ENCODE measurements at places on chromosomes 2 and 18. TPM values are rescaled to one million over a fixed set of nuclear protein-coding genes. Genes with fewer than 3 reads are reported as not detected.
A peak's percentile ranks its signal among the peaks of the same experiment; 100 is the strongest.

GRCh38 chr18:45780568-45780967 lies 44.9 kb upstream of the SIGLEC15 start:
- H3K27me3 ChIP-seq: no peaks in the 10 kb centered on the region
- H3K4me1 ChIP-seq: no peaks in the 10 kb centered on the region
- no peak overlapping the region for H3K4me3 ChIP-seq

GRCh38 chr2:239324456-239324855 lies 76.4 kb downstream of the HDAC4 start:
- H3K27me3 ChIP-seq: no peaks in the 10 kb centered on the region
- no peaks in the 10 kb centered on the region for H3K36me3 ChIP-seq
- no peak overlapping the region for H3K4me3 ChIP-seq
- DNase-seq: no peak
- peaks cover 20% of the 10 kb centered on the region for H3K4me1 ChIP-seq

- peaks cover 4% of the 10 kb centered on the region for H3K4me1 ChIP-seq
- H3K4me3 ChIP-seq: no peak overlapping the region
- H3K27ac ChIP-seq: no peak overlapping the region
- no peaks in the 10 kb centered on the region for H3K36me3 ChIP-seq
- peak; percentile 83 for DNase-seq
Measured at GRCh38 chr2:8438996-8439395, 242.9 kb upstream of the ID2 start.

GRCh38 chr2:95046371-95047112 lies 21.0 kb downstream of the MAL start:
- H3K4me3 ChIP-seq: no peak overlapping the region
- no peak overlapping the region for H3K27ac ChIP-seq
- no peaks in the 10 kb centered on the region for H3K4me1 ChIP-seq
- no peaks in the 10 kb centered on the region for H3K36me3 ChIP-seq

ERFE gene
- not detected for total RNA-seq

DNA sequence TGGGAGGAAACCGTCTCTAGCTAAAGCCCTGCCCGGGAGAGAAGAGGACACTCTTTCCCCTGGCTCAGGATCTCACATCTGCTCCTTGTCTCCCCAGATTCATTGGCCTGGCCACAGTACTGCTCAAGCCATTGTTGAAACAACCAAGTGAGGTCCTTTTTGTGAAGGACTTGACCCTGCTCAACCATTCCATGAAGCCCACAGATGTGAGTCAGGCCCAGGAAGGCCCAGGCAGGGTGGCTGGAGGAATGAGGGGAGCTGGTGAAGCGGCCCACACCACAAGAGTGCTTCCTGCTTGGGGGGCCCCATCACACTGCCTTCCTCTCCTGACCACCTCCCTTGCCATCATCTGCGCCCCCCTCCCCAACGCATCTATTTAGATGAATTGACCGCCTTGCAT lies 5.1 kb downstream of the FER1L5 start:
- DNase-seq: no peak
- no peaks in the 10 kb centered on the region for H3K36me3 ChIP-seq
- H3K4me3 ChIP-seq: no peak overlapping the region
- no peak overlapping the region for H3K27ac ChIP-seq

- DNase-seq: peak; percentile 62
- H3K27me3 ChIP-seq: no peaks in the 10 kb centered on the region
- H3K4me3 ChIP-seq: no peak overlapping the region
- H3K4me1 ChIP-seq: no peaks in the 10 kb centered on the region
- no peak overlapping the region for H3K27ac ChIP-seq
- H3K36me3 ChIP-seq: no peaks in the 10 kb centered on the region
Measured at GRCh38 chr2:31170071-31170698, 31.9 kb upstream of the GALNT14 start.

DNA sequence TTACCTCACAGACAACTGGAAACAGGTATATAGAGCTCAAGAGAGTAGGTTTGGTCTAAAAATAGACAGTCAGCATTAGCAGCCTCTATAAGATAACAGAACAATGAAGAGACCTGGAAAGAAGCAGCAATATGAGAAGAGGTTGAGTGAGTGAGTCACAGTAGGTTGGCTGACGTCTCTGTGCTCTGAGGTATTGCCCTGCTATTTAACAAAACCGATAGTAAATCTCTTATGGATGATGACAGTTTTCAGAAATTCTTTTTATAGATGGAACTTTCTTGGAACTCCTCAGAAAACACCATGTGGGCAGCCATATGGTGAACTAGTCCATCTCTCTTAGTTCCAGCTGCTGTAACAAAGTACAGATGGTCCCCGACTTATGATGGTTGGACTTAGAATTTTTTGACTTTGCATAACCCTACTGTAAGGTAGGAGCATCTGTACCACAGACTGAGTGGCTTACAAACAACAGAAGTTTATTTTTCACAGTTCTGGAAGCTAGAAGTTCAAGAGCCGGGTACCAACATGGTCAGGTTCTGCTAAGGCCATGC lies 123.5 kb downstream of the MBD2 start:
- no peaks in the 10 kb centered on the region for H3K4me1 ChIP-seq
- no peak for DNase-seq
- no peak overlapping the region for H3K27ac ChIP-seq
- no peaks in the 10 kb centered on the region for H3K36me3 ChIP-seq
- H3K27me3 ChIP-seq: no peaks in the 10 kb centered on the region

RGPD8 gene
- 6.6 TPM for total RNA-seq

GRCh38 chr2:233208382-233209116 lies 42.9 kb upstream of the ATG16L1 start:
- H3K4me1 ChIP-seq: no peaks in the 10 kb centered on the region
- DNase-seq: no peak
- H3K4me3 ChIP-seq: no peak overlapping the region
- H3K27ac ChIP-seq: no peak overlapping the region
- no peaks in the 10 kb centered on the region for H3K36me3 ChIP-seq

Measured in right lobe of liver (tissue), 6 donors.